ENCODE measurements at places on chromosomes 2 and 18. TPM values are rescaled to one million over a fixed set of nuclear protein-coding genes. Genes with fewer than 3 reads are reported as not detected.

CD8B2 gene
- total RNA-seq, result not detected

ANKRD30B gene
- total RNA-seq, result not detected

COLEC11 gene
- total RNA-seq, result 0.37 TPM

ATP6V1B1 gene
- 3.4 TPM for total RNA-seq

NETO1 gene
- total RNA-seq, result not detected

KCNJ3 gene
- total RNA-seq, result 0.69 TPM

GAREM2 gene
- total RNA-seq, result 5.1 TPM

MALL gene
- 0.59 TPM for total RNA-seq

RAMP1 gene
- total RNA-seq, result 44.1 TPM

XDH gene
- total RNA-seq, result not detected

ABCB11 gene
- total RNA-seq, result not detected

- no peak for DNase-seq
These were observed 123.5 kb upstream of the PELI1 start for GRCh38 chr2:64267699-64268098.

- no peak for DNase-seq
These were observed 39.5 kb upstream of the ARL4C start for GRCh38 chr2:234536178-234536965.

- DNase-seq, result no peak
These were observed 821.4 kb downstream of the RNF144A start for GRCh38 chr2:7738596-7738995.

GRCh38 chr2:127020536-127020935, 86.4 kb downstream of the BIN1 start:
- DNase-seq, result no peak

- no peak for DNase-seq
These were observed 129.8 kb downstream of the BCL2 start for GRCh38 chr18:63189817-63190216.

GRCh38 chr18:35010993-35011392, 30.2 kb upstream of the MAPRE2 start:
- no peak for DNase-seq

DNA sequence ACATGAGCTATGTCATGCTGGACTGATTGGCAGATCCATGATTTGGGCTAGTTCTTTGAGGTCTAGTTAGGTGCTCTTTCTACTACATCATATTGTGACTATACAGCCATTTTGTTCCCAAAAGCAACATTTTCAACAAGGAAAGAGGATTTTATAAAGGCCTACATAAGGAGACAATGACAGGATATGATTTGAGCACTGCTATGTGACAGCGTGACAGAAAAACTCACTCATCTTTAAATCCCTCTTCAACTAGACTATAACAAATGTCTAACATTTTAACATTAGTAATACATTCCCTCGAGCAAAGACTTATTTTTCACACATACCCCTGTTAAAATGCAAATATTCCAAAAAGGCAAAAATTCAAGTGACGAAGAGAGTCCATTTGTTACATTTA, 209.6 kb upstream of the CHST9 start:
- DNase-seq, result no peak

GRCh38 chr2:84833481-84834150, 47.3 kb downstream of the TRABD2A start:
- no peak for DNase-seq

DNA sequence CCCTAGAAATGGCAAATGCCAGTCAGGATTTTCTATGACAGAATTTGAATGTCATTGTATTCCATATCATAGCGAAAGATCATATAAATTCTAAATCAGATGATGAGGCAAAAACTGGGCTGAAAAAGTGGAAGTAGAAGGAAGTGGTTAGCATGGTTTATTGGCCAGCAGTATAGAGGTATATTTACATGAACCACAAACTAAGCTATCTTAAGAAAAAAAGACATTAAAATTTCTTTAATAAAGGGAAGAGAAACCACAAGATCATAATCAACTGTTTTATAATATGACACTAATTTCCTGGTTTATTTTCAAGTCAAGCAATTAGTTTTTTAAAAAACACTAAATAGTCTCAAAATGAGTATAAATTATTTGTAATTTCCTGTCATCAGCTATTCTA, 123.2 kb upstream of the LRP1B start:
- DNase-seq, result no peak

DNA sequence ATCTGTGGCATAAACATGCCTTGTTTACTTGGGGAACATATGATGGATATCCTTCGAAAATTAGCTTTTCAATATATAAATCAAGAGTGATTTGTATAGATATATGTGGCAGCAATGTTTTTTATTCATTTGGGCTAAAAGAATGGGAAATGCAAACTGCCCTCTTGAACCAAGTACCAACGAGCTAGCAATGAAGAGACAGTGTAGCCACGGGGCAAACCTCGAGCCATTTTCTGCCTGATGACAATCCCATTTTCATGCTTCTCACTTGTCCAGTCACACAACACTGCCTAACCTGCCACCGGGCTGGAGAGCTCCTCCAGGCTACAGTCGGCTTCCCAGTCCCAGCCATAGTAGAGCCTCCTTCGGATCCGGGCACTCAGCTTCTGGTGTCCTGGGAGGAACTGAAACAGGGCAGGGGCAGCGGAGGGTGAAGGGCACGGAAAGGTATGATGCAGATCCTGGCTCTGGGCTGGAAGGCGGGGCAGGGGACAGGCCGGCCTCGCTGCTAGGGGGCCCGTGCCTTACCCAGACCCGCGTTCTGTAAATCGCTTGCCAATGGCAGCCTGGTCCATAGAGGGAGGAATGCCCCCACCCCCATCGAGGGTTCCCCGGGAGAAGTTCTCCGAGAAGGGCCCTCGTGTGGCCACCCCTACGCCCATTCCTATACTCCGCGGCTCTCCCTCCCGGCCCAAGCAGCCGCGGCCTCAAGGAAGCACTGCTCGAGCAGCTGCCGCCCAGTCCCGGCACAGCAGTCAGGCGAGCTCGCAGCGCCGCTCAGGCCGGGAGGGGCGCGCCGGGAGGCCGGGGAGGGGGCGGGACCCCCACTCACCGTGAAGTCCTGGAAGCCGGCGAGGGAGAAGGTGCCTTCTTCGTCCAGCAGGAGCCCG, 552 bp downstream of the CNPPD1 start:
- DNase-seq, result peak; percentile 52

- no peak for DNase-seq
These were observed 647.6 kb downstream of the CPS1 start for GRCh38 chr2:211203986-211204385.

DNA sequence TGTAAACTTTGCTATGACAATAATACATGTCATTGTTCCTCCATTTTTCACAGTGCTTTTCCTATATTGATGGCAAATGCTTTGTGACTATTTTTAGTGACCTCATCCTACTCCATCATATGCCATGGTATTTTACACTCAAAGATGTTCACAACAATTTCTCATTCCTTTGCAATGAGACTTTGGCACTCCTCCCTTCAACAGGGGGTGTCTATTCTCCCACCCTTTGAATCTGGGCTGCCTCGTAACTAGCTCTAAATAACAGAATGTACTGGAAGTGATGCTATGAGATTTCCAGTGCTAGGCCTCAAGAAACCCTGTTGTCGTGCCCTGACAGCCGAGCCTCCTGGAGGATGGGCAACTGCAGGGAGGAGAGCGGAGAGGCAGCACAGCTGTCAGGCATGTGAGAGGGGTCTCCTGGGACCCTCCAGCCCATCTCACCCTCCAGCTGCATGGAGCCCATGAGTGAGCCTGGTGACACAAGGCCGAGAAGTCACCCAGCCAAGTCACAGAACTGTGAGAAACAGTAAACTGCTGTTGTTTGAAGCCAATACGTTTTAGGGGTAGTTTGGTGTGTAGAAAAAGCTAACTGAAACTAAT, 103.1 kb upstream of the APCDD1 start:
- no peak for DNase-seq

DNA sequence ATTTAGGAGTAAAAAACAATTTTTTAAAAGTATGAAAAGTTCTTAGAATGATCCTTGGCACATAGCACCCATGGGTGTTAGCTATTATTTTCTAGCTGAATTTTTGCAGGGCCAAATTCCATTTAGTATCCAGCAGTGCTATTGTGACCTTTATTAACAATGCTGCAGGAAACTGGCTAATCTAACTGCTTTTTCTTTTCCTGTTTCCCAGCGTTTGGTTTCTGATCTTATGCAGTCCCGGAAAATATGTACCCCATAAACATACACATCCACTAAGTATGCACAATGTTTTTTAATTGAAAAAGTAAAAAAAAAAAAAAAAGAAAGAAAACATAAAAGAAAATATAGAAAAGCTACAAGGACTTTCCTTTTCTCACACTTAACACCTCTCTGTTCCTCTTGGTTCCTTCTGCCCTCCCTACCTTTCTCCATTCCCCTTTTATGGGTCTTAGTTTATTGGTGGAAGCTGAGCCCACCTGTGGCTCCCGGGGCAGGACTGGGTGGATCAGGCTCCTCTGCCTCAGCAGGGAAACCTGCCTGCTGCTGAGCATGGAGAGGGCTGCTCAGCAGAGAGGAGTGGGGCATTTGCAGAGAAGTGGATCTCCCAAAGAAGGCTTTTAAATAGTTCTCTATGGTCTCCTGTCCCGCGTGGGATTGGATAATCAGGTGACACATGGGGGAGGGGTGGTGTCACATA, 9.3 kb upstream of the SLC16A14 start:
- DNase-seq, result no peak

DNA sequence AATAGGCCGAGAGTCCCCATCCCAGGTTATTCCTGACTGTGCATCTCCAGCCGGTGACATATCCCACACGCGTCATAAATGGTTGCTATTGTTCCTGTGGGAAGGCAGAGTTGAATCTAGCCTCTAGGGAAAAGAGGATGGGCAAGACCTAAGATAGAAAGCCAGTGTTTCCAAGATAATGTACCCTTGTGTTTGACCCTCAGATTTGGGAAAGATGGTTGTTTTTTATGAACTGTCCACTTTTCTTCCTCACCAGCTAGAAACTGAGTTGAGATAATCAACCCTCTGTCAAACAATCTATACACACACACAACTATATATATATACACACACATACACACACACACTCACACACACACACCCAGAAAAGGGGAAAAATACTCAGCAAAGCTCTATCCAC, 131.0 kb downstream of the PRKCE start:
- DNase-seq, result no peak

- no peak for DNase-seq
These were observed 8.7 kb downstream of the CYRIA start for GRCh38 chr2:16656784-16657391.

DNA sequence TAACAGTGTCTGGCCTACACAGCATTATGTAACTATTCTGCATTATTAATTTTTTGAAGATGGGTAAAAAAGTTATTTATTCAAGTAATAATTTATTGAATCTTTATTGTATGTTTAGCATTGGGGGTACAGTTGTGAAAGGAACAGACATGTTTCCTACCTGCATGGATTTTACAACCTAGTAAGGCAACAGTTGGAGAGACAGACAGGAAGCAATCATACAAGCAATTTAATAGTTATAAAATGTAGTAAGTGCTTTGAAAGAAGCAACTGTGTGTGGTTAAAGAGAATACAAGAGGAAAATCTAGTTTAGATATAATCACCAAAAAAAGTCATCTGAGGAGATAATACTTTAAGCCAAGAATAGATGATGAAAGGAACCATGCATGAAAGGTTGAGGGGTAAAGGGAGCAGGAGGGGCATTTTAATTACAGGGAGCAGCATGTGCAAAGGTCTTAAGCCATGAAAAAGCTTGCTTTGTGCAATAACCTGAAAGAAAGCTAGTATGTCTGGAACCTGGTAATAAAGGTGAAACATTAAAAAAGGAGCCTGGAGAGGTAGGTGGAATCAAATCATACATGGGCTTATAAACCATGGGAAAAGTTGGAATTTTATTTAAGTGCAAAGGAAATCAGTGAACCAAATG, 140.8 kb downstream of the PIK3C3 start:
- DNase-seq, result no peak

- DNase-seq, result peak; percentile 7
These were observed 72.8 kb downstream of the SFXN5 start for GRCh38 chr2:72998724-72999123.

DNA sequence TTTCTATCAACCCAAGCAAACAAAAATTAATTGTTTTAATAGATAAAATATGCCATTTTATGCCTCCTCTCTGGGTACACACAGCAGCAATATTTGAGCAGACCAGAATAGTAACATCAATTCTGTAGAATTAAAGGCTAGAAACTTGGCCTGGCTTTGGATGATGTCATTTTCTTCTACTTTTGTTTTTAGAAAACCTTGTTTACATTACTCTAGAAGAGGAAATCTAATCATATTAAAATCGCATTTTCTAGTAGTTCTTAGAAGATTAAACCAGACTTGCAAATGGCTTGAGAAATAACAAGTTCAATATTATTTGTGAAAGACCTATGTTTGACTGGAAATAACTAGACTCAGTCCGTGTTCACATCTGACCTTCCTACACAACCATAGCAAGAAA, 102.3 kb upstream of the RFX8 start:
- no peak for DNase-seq

DNA sequence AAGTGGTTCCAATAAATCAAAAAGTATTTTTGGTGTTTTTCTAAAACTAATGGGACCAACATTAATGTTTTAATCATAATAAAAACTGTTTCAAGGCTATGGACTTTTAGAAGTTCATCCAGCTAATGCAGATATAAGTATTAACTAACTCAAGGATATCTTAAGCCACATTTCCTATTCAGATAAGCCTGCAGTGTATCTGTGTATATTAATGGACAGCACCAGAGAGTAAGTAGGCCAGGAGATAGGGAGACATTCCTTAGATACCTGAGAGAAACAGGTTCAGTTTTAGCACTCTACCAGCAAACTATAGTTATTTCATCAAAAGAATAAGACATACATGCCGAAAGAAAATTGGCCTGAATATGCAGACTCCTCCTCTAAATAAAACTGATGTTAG, 27.3 kb downstream of the PREPL start:
- no peak for DNase-seq

DNA sequence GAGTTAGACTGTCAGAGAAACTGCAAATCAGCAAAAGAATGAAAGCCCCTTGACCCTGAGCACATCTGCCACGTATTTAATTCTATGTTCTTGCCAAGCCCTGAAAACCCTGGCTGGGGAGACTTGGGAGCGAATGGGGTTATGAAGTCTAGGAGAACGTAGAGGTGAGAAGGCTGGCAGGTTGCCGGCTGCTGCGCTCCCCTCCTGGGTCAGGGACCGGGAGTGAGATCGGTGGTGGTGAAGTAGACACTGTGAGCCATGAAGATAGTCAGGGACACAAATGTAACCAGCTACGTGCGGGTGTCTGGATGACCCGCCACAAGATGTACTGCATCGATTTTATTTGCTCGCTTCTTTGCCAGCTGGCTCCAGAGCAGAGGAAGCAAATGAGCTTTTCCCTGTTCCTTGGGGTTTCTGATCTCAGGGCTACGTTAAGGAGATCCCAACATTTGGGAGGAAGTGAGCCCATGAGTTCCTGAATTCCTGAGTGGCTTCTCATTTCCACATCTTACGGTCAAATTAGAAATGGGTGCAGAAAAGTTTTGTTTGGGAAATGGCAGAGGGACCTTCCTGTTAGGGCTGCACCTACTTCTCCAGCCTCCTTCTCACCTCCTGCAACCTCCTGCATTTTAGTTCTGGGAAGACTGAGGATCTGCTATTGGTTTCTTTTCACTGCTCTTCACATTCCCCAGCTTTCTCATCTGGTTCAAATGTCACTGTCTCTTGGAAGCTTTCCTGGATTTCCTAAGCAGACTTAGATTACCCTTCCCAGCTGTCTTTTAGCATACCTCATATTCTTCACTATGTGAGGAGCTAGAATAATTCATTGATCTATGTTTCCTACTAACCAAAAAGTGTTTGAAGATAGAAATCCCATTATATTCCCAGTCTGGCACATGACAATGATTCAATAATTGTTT, 360.6 kb downstream of the ZNF521 start:
- DNase-seq, result peak; percentile 32

GRCh38 chr2:159518321-159519005, 97.9 kb downstream of the BAZ2B start:
- DNase-seq, result no peak
